ENCODE measurements at places on chromosomes 1 and 21.

GRCh38 chr1:8687039-8687438, 130.4 kb downstream of the RERE start:
- no peak for DNase-seq

- no peak for DNase-seq
Observed at GRCh38 chr1:44237721-44238457, 24.6 kb downstream of the DMAP1 start.

DNA sequence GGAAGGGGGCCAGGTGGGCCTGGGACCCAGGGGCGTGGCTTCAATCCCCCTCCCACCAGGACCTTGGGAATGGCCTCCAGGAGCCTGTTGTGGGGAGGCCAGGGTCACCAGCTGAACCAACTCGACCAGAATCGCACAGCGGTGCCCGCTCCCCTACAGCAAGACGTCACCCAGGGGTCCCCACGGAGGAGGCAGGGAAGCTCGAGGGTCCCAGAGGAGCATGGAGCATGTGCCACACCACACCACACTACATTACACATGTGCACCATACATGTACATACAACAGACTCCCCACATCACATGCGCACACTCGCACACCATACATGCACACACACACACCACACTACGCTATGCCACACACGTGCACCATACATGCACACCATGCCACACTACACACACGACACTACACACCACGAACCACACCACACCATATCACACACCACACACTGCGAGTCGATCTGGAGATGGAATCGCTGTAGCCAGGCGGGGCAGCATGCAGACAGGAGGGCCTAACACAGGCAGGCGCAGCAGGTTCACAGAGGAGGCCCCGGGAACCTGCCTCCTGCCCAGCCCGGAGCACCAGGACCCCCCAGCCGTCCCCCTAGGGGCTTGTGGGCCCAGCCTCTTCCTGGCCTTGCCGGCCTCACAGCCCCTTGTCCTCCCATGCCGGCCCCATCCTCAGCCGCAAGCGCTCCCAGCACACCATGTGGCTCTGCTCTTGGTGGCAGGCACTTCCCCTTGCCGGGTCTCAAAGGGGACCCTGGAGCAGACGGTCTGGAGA, 596 bp downstream of the ITGB2 start:
- no peak for DNase-seq

DNA sequence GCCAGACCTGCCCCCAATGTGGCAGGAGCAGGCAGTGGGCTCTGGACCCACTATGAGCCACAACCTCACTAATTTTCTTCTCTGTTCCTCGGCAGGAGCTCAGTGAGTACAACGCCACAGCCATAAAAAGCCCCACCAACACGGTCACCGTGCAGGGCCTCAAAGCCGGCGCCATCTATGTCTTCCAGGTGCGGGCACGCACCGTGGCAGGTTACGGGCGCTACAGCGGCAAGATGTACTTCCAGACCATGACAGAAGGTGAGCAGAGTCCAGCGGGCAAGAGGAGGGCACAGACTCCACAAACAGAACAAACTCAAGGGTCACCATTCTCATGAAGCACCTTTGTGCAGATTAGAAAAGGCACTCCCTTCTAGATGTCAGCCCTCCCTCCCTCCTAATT, 79.9 kb downstream of the LACTBL1 start:
- no peak for DNase-seq

DNA sequence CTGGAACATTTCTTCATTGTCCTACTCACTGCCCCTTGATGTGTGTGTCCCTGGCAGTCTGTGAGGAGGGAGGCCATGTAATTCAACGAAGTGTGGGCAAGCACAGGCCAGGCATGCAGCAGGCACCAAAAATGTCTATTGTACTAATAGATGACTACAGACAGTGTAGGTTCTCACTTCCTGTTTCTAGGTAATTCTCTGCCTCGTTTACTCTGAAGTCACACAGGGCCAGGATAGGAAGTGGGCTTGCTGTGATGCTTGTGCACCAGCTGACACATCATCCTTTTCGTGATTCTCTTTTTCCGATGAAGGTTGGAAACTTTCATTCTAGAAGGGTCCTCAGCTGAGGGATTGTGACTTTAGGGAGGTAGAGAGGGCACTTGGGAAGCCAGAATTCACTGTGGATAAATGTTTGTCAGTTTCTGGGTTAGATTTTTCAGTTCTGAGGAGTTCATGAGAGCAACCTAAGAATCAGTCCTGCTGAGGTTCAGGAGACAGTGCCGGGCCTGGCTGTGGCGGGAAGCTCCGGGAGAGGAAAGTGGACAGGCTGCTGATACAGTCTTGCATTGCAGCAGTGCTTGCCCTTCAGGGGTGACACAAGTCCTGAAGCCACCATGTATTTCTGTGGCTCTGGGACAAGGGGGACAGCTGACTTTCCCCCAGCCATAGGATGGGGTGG, 4.3 kb upstream of the CSF1 start:
- peak; percentile 15 for DNase-seq

DNA sequence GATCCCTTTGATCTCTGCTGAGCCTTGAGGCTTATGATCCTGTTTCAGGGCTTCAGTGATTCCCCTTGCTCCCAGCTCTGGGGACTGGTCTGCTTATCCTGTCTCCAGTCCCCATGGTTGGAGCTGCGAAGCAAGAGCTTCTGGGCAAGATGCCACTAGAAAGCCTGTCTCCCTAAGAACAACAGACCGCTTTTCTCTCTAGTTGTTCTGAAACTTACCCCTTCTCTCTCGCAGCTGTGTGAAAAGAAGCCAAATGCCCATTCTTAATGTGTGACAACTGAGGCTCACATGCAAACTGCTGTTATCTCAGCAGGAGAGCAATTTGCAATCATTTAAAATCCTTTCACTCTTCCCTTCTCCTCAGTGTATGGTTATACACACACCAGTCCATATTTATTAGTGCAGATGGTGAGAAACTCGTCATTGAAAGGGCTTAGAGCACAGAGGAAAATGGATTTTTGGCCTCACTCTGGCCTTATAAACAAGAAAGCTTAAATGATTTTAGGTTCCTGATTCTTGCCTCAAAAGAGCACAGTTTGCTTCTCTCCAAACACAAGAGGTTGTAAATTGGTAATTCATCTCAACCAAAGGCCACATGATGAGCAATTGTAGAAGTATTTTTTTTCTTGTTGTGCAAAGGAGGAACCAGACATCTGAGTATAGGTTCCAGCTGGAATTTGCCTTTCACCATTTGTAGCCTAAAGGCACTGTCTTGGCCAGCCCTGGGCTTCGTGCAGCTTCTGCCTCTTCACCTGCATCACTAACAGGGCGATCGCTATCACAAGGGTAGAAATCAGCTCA, 179.2 kb upstream of the LMO4 start:
- no peak for DNase-seq

- no peak for DNase-seq
Observed at GRCh38 chr1:23799570-23800399, 769 bp downstream of the GALE start.

GRCh38 chr1:5906966-5907365, 85.3 kb downstream of the NPHP4 start:
- no peak for DNase-seq

- no peak for DNase-seq
Observed at GRCh38 chr21:46151261-46151988, 4.0 kb downstream of the FTCD start.

DNA sequence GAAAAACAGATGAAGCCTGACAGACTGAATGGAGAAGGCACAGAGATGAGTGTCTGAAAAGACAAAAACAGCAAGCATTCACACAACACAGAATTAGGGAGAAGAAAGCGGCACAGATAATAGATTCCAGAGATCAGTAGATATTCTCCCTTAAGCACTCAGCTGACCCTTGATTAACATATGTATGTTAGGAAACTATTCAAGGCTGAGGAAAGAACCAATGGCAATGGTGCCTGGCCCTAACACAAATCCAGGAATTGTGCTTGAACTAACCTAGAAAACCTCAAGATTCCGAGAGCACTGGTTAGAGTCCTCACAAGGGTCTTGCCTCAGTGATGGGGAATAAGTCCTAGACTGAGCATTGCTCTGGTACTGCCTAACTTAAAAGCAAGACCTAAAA, 30.9 kb downstream of the KCNT2 start:
- DNase-seq = no peak

Data from stimulated activated CD8-positive, alpha-beta memory T cell treated with anti-CD3 and anti-CD28 coated beads, Interleukin-2, amount 100 ng/mL, for 1 hour (primary cell).